Right ventricle myocardium inferior (tissue), 1 donor: ENCODE measurements at places on chromosomes 13 and 19.

GRCh38 chr13:21734961-21735360 is 64.1 kb downstream of the FGF9 start:
- no peak for DNase-seq

- DNase-seq, result no peak
Observed at GRCh38 chr19:40700083-40700482, 9.6 kb upstream of the NUMBL start.

DNA sequence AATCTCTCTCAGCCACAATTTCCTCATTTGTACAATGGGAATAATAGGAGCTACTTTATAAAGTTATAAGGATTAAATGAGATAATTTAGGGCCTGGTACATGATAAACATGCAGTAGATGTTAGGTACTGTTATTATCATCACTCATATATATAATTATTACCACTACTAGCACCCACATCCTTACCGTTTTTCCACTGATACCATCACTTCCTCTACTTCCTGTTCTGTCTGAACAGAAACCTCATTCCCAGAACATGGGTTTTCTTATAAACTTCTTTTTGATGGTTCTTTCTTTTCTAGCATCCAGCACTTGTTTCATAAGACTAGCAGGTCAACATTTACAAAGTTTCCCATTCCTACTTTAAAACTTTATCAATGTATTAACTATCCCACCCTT is 6.3 kb downstream of the CDADC1 start:
- no peak for DNase-seq

DNA sequence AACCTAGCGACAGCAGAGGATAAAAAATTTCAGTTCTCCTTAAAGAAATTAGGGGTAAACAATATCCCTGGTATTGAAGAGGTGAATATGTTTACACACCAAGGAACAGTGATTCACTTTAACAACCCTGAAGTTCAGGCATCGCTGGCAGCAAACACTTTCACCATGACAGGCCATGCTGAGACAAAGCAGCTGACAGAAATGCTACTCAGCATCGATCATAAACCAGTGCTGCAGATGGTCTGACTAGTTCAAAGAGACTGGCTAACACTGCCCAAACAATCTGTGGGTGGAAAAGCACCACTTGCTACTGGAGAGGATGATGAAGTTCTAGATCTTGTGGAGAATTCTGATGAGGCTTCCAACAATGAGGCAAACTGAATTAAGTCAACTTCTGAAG is 19.9 kb upstream of the ACOD1 start:
- DNase-seq, result no peak

- DNase-seq, result no peak
Observed at GRCh38 chr13:94617389-94618000, 15.8 kb downstream of the GPR180 start.

GRCh38 chr13:45441633-45442032 is 23.1 kb upstream of the COG3 start:
- no peak for DNase-seq

DNA sequence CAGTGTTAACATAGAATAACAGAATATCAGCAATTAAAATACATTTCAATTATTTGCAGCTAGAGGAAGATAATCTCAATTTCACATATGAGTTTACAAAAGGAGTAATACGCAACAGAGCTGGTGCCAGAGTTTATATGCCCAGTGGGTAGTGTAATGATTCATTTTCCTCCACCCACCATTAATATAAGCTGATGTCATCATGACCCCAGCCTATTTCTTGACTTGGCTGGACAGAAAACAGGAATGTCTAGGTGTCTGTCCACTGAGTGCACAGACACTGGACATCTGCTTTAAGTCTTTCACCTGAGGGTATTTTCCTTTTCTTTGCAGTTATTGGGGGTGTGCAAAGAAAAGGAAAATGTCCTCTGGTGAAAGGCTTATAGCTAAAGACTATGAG is 335.5 kb downstream of the TBC1D4 start:
- DNase-seq, result no peak

DNA sequence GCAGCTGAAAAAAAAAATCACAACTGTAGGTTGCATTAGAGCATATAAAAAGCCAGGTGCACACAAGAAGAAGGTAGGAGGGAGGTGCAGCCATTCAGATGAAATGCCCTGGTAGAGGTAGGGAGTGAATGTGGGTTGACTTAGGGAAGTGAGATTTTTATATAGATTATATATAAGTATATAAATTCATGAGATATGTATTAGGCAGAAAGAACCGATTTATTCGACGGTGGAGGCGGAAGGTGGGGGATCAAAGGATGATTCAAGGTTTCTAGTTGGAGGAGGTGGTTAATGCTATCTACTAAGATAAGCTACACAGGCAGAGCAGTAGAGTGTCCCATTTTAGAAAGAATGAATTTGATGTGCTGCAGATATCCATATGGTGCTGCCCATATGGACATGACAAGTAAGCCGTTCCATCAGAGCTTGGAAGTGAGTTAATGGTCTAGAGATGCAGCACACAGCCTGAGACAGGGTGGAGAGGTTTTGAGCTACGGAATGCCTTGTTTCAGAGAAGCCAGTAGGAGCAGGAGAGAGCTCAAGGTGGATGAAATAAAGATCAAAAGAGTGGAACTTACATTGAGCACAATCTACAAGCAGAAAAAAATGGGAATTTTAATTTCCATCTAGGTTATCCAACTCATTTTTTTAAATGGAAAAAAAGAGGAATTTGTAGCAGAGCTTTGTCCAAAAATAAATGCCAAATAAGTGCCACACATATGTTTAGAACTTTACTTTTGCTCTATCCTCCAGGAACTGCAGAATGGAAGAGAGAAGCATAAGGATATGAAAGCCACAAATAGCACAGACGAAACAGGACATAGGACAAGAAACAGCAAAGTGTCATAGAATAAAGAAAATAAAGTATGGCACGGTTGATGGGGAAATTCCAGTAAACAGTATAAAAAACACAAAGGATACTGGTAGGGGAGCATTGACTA is 177.3 kb downstream of the PCDH9 start:
- DNase-seq, result no peak

DNA sequence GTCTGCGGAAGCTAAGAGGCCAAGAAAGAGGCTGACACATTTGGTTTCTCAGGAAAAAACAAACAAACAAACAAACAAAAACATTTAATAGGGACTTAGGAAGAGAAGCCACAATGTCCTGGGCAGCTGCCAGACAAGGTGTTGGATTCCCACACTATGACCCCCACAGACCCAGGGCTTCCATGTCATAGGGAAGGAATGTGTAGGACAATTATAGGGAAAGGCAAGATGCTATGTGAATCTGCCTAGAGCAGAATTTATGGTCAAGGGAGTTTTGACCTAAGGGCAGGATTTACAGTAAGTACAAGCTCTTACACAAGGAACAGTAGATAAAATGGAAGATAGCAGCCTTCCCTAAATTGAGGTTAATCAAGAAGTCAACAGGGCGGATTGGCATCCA is 9.1 kb upstream of the CDADC1 start:
- no peak for DNase-seq

DNA sequence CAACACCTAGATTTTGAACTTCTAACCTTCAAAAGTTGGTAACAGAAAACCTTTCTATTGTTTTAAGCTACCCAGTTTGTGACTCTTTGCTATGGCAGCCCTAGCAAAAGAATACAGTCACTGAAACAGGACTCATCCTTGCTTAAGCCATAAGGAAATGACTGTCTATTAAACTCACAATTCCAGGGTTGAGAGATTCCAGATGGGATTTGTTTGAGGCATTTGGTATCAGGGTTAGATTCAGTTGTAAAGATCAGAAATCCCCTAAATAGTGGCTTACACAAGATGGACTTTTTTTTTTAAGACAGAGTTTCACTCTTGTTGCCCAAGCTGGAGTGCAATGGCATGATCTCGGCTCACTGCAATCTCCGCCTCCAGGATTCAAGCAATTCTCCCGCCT is 41.1 kb upstream of the RGCC start:
- DNase-seq, result no peak

- DNase-seq, result no peak
Observed at GRCh38 chr13:99819967-99820366, 151.6 kb downstream of the ZIC5 start.

DNA sequence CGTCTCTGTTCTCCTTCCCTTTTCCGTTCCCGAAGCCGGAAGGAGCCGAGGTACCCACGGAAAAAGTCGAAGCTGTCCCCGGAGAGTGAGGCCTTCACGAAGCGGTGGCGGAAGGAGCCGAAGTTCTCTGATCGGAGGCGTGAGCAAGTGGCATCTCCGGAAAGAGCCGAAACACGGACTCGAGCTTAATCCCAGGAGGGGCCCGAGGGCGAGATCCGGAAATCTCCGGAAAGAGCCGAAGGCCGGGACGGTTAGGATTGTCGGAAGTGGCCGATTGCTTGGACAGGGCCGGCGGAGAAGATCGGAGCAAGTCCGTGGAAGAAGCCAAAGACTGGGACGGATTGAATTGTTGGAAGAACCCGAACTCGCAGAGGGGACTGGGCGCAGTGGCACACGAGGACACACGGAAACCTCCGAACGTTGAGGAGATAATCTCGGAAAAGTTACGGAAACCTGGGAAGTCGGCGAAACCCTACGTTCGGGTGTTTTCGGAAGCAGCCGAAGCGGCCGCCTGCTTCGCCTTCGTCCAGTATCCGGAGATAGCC is 440 bp upstream of the U2AF2 start:
- DNase-seq, result peak; percentile 99

GRCh38 chr13:110390567-110390966 is 83.5 kb downstream of the COL4A2 start:
- DNase-seq, result no peak

DNA sequence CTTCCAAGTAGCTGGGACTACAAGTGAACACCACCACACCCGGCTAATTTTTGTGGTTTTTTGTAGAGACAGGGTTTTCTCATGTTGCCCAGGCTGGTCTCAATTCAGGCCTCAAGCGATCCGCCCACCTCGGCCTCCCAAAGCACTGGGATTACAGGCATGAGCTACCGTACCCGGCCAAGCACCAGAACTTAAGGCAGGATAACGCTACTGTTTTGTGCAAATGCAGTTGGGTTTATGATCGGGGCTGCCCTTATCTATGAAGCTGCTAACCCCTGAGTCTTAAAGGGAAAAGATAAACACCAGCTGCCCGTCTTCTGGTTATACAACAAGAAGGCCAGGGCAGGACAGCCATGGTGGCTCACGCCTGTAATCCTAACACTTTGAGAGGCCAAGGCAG is 12.6 kb upstream of the TM6SF2 start:
- no peak for DNase-seq

- no peak for DNase-seq
Observed at GRCh38 chr19:1809678-1810077, 2.4 kb downstream of the ATP8B3 start.

DNA sequence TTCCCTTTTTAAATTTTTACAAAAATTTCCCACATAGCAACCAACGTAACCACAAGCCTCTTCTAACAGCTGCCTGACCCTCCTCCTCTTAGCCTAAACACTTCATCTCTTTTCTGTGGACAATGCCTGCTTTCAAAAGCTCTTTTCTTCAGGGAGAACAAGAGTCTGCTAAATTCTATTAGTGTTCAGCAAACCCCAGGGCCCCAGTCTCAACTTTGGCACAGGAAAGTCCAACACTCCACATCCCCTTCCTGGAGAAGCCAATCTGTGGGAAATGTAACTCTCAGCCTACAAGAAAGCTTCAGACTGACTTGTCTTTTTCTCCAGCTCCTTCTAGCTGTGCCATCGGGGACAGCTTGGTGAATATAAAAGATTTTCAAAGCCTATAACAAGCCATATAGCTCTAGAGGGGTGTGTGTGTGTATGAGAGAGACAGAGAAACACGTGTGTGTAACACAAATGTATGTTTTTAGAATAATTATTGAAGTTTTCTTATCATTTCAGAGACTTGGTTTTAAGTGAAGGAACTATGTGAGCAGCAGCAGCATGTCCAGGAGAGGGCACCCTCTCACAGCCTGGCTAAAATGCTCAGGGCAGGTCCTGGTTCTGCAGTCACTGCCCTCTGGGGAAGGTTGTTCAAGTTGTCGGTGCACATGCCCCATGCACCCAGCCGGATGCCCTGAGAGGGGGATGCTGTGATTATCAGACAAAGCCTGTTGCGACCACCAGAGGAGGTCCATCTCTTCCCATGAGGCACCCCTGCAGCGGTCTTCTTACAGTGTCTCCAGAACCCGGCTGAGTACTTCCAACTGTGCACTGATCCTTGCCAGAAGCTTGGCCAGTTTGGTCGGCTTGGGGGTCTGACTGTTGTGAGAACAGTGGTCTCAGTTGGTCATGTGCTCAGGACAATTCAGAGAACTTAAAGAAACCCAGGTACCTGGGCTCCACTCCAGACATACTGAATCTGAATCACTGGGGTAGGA is 34.4 kb downstream of the CCDC70 start:
- DNase-seq, result no peak

DNA sequence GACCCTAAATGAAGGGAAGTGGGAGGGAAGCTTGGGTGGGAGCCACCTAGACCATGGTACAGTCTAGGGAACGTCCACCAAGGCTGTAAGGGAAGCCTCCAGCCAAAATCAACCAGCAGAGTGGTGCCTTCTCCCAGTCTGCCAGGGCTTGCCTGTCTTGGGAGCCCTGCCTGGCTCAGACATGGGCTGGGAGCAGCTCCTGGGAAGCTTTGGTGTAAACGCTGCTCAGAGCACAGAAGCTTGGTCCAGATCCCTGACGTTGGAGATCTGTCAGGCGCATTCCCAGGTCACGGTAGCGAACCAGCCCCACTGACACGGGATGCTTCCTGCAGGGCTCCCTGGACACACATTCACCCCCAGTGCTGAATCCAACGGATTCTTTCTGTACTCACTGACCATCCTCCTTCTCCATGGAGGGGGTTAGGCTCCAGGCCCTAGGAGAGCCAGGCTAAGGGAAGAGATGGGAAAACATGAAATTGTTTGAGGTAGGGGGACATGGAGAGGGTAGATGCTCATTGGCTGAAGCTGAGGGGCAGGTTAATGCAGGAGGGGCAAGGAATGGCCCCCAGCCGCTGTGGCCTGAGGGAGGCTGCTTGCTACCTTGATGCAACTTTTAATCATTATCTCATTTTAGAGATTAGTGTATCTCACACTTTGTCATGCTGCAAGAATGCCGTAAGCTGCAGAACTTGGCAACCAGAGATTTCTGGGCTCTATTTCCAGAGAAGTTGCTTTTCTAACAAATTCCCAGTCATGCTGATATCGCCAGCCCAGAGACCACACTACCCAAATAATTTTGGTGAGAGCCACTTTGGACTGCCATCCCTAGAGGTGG is 195.8 kb downstream of the UQCRFS1 start:
- no peak for DNase-seq

GRCh38 chr19:5863030-5863665 is 7.2 kb downstream of the FUT5 start:
- no peak for DNase-seq

- DNase-seq, result no peak
Observed at GRCh38 chr19:6061376-6062130, 48.7 kb downstream of the RFX2 start.

DNA sequence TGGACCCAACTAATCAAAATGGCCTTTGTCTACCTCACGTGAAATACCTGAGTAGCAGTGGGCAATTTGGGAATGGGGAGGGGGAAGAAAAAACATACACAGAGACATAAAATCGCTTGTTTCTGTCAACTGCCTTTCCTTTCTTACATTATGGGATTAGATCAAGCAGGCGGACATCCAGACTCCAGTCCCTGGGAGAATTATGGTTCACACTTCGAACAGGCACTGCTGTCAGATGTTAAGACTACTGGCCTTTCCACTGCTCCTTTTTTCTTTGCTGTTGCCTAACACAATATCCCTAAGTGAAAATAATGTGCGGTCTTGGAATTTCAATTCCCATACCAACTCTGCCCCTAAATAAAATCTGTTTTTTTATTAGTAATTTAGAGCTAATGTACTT is 1719.7 kb upstream of the SLC10A2 start:
- no peak for DNase-seq

GRCh38 chr13:41675306-41675705 is 218.0 kb downstream of the RGCC start:
- DNase-seq, result no peak
